ENCODE measurements at places on chromosomes 4 and X.
A peak's percentile ranks its signal among the peaks of the same experiment; 100 is the strongest.

DNA sequence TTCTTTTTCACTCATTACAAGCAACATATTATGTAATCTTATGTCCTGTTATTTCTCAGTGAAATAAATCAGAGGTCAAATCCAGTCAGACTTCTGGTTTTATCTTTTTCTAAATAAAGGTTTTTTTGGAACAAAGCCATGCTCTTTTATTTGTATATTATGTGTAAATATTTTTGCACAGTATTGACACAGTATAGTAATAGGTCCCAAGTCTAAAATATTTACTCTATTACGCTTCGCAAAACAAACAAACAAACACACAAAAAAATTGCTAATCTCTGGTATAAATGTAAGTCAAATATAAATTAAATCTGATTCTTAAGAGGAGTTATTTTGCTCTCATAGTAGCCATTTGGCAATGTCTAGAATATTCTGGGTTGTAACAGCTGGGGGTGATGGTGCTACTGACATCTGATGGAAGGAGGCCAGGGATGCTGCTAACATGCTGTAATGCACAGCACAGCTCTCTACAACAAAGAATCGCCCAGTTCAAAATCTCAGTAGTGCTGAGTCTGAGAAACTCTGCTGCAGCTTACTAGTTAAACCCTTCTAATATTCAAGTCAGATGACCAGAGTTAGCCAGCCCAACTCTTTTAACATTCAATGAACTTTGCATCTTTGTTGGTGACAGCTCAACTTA lies 602.1 kb downstream of the RAB28 start:
- DNase-seq = no peak

- no peak for DNase-seq
Measured at GRCh38 chr4:107855723-107856122, 31.0 kb downstream of the SGMS2 start.

- no peak for DNase-seq
Measured at GRCh38 chr4:3386526-3386925, 55.2 kb upstream of the HGFAC start.

DNA sequence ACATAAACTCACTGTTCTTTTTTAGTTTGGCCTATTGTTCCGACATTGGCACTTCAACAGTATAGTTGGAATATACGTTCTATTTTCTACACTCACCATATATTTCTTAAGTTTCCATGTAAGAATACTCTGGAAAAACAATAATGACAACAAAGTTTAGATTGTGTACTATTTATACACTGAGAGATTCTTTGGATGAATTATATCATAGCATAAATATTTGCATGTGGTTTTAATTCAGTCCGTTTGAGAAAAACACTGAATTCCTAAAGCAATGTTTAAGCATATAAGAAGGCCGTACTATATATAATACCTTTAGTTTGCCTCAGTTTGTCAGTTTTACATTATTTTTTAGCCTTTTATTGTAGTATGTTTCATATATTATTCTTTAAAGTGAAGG lies 82.4 kb downstream of the RAP1GDS1 start:
- no peak for DNase-seq

GRCh38 chr4:142434519-142435224 lies 411.4 kb downstream of the INPP4B start:
- peak; percentile 48 for DNase-seq
